Heart right ventricle (tissue), 16 donors: ENCODE measurements at places on chromosomes 2 and 18. TPM values are rescaled to one million over a fixed set of nuclear protein-coding genes. Genes with fewer than 3 reads are reported as not detected.

DNA sequence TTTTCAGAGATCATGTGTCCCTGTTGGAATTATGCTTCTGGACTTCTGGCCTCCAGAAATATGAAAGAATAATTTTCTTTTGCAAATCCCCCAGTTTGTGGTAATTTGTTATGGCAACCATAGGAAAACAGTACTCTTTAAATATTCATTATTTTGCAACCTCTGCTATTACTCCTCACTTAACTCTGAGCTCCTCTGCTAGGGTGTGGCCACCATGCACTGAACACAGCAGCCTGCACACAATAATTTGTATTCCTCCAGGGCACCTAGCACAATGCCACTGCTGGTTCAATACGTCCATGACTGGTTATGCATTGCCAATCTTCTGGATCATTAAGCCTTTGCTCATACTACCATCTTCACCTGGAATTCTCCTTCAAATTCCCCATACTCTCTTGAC, 232.0 kb downstream of the CNTNAP5 start:
- H3K27me3 ChIP-seq: no peaks in the 10 kb centered on the region
- H3K4me1 ChIP-seq: no peaks in the 10 kb centered on the region
- DNase-seq: no peak
- no peaks in the 10 kb centered on the region for H3K36me3 ChIP-seq
- H3K27ac ChIP-seq: no peak overlapping the region

GRCh38 chr2:148567716-148568115, 76.8 kb upstream of the EPC2 start:
- DNase-seq: no peak
- H3K27ac ChIP-seq: no peak overlapping the region
- no peaks in the 10 kb centered on the region for H3K36me3 ChIP-seq
- H3K27me3 ChIP-seq: no peaks in the 10 kb centered on the region
- no peak overlapping the region for H3K4me3 ChIP-seq

- H3K4me1 ChIP-seq: peaks cover 20% of the 10 kb centered on the region
- DNase-seq: peak; percentile 26
- H3K27me3 ChIP-seq: no peaks in the 10 kb centered on the region
- H3K27ac ChIP-seq: peak overlapping the region; percentile 59
- peaks cover 10% of the 10 kb centered on the region for H3K36me3 ChIP-seq
- peak overlapping the region; percentile 19 for H3K4me3 ChIP-seq
These were observed 13.6 kb upstream of the ADI1 start for GRCh38 chr2:3532941-3533340.

GRCh38 chr18:54805571-54806334, 22.5 kb upstream of the RAB27B start:
- no peak overlapping the region for H3K4me3 ChIP-seq
- no peak overlapping the region for H3K27ac ChIP-seq
- no peaks in the 10 kb centered on the region for H3K4me1 ChIP-seq
- no peak for DNase-seq

DNA sequence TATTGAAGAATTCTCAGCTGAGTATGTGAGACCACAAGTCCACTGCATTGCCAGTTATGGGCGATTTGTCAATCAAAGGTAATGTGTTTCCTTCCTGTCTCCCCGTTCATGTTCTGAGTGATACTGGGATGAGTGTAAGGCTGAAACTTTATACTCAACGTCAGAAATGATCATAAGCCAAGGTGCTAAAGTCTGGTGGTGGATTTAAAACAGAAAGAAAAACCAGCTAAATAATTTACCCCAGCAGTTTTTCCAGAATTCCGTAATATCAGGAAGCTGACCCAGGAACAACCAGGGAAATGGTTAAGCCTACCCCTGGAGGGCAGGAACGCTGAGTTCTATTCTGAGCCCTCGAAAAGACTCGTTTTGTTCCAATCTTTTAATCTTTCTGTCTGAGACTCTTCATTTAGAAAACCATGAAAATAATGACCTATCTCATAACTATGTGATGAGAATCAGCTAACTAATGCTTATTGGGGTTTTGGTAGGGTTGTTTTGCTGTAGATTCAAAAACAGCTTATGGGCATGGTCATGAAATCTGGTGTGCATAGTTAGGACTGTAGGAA, 149.6 kb downstream of the LAMA3 start:
- no peaks in the 10 kb centered on the region for H3K27me3 ChIP-seq
- H3K4me3 ChIP-seq: no peak overlapping the region
- H3K4me1 ChIP-seq: peaks cover 14% of the 10 kb centered on the region
- H3K27ac ChIP-seq: no peak overlapping the region

GRCh38 chr2:184654945-184655344, 56.6 kb downstream of the ZNF804A start:
- no peak overlapping the region for H3K27ac ChIP-seq
- H3K27me3 ChIP-seq: no peaks in the 10 kb centered on the region
- no peak for DNase-seq
- H3K36me3 ChIP-seq: no peaks in the 10 kb centered on the region

DNA sequence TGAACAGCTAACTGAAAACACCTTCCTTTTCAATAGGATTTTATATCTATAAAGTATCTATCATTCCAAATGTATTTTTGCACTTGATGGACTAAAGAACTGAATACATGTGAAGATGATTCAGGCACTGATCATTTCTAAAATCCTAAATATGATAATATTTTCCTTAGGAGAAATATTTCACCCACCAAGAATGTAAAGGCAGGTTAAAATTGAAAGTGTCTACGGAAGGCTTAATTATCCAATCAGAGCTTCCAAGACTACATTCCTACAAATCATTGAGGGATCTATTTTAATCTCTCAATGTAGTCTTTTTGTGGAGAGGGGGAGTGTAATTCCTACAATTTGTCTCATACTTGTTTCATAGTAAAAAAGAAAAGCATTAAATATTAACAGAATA, 3.6 kb downstream of the GALNT3 start:
- DNase-seq: no peak
- peaks cover 16% of the 10 kb centered on the region for H3K27me3 ChIP-seq
- no peak overlapping the region for H3K4me3 ChIP-seq
- no peak overlapping the region for H3K27ac ChIP-seq
- no peaks in the 10 kb centered on the region for H3K36me3 ChIP-seq
- H3K4me1 ChIP-seq: peaks cover 13% of the 10 kb centered on the region

GRCh38 chr2:29130295-29130694, 15.1 kb downstream of the CLIP4 start:
- peaks cover 38% of the 10 kb centered on the region for H3K36me3 ChIP-seq
- H3K4me3 ChIP-seq: no peak overlapping the region
- peaks cover 15% of the 10 kb centered on the region for H3K4me1 ChIP-seq
- H3K27me3 ChIP-seq: no peaks in the 10 kb centered on the region
- H3K27ac ChIP-seq: peak overlapping the region; percentile 66

GRCh38 chr2:157221394-157221988, 36.0 kb upstream of the GALNT5 start:
- no peaks in the 10 kb centered on the region for H3K4me1 ChIP-seq
- H3K27ac ChIP-seq: no peak overlapping the region
- DNase-seq: no peak
- no peaks in the 10 kb centered on the region for H3K27me3 ChIP-seq
- no peak overlapping the region for H3K4me3 ChIP-seq

- no peaks in the 10 kb centered on the region for H3K27me3 ChIP-seq
- H3K4me1 ChIP-seq: no peaks in the 10 kb centered on the region
- H3K27ac ChIP-seq: no peak overlapping the region
These were observed 17.2 kb downstream of the SH3YL1 start for GRCh38 chr2:246489-247144.

GRCh38 chr2:195695002-195695631, 38.1 kb downstream of the SLC39A10 start:
- peaks cover 4% of the 10 kb centered on the region for H3K36me3 ChIP-seq
- no peaks in the 10 kb centered on the region for H3K27me3 ChIP-seq
- DNase-seq: no peak
- no peak overlapping the region for H3K27ac ChIP-seq

DNA sequence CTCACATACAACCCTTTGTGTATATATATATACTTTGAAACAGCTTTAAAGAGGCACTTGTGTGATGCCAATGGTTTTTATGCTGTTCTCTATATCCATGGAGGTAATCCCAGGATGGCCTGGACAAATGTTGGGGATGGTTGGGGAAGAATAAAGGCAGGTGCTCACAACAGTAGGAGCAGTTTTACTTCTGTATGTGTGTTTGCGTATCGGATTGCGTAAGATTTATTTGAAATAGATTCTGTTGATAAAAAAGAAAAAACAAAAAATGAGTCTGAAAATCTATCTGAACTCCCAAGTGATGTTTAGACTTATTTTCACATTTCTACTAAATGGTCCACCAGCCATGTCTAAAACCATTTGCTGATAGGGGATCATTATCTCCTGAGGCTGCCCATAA, 29.3 kb downstream of the MRPL19 start:
- no peaks in the 10 kb centered on the region for H3K27me3 ChIP-seq
- no peak overlapping the region for H3K4me3 ChIP-seq
- H3K4me1 ChIP-seq: peaks cover 4% of the 10 kb centered on the region
- DNase-seq: no peak
- no peaks in the 10 kb centered on the region for H3K36me3 ChIP-seq

GRCh38 chr18:13627639-13628038, 98.7 kb downstream of the FAM210A start:
- H3K4me1 ChIP-seq: peaks cover 23% of the 10 kb centered on the region
- H3K27ac ChIP-seq: no peak overlapping the region
- no peaks in the 10 kb centered on the region for H3K27me3 ChIP-seq
- no peaks in the 10 kb centered on the region for H3K36me3 ChIP-seq
- no peak overlapping the region for H3K4me3 ChIP-seq
- no peak for DNase-seq

DNA sequence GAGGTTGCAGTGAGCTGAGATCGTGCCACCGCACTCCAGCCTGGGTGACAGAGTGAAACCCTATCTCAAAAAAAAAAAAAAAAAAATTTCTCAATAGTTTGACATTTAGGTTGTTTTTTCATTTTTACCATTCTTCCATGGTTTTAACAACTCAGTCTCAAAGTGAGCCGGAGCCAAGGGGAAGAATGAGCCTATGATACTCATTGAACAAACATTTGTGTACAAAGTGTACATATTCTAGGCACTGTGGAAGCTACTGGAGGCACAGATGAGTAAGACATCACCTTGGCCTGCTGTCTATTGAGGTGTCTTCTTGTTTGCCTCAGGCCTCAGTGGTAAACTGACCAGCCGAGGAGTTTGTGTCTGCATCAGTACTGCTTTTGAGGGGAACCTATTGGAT, 21.9 kb downstream of the CENPO start:
- H3K4me3 ChIP-seq: no peak overlapping the region
- no peak for DNase-seq
- H3K27me3 ChIP-seq: no peaks in the 10 kb centered on the region
- peaks cover 36% of the 10 kb centered on the region for H3K36me3 ChIP-seq

DNA sequence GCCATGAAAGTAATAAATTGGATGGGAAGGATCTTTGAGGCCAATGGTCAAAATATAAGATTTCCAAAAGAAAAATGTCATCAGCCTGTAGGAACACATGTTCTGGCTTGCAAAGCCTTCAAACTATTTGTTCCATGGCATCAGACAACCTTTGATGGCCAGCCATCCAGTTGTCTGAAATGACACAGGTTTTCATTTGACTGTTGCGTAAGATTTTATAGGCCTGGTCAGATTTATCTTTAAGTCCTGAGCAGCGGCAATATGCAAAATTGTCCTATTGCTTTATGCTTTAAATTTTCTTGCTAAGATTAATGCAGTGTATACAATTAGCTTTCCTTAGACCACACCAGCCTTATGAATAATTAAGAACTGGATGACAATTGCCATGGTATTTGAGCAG, 167.1 kb downstream of the AGPS start:
- no peak overlapping the region for H3K4me3 ChIP-seq
- H3K27me3 ChIP-seq: no peaks in the 10 kb centered on the region
- no peak for DNase-seq
- no peaks in the 10 kb centered on the region for H3K4me1 ChIP-seq
- H3K36me3 ChIP-seq: no peaks in the 10 kb centered on the region
- no peak overlapping the region for H3K27ac ChIP-seq

- no peaks in the 10 kb centered on the region for H3K27me3 ChIP-seq
- H3K36me3 ChIP-seq: no peaks in the 10 kb centered on the region
- no peak for DNase-seq
- peaks cover 52% of the 10 kb centered on the region for H3K4me1 ChIP-seq
These were observed 40.7 kb downstream of the ODC1 start for GRCh38 chr2:10407432-10407831.

- H3K4me3 ChIP-seq: no peak overlapping the region
- H3K4me1 ChIP-seq: no peaks in the 10 kb centered on the region
- no peaks in the 10 kb centered on the region for H3K27me3 ChIP-seq
These were observed 30.7 kb upstream of the SCN1A start for GRCh38 chr2:166158546-166158945.

- no peaks in the 10 kb centered on the region for H3K4me1 ChIP-seq
- DNase-seq: no peak
- H3K27me3 ChIP-seq: no peaks in the 10 kb centered on the region
- H3K36me3 ChIP-seq: no peaks in the 10 kb centered on the region
- H3K27ac ChIP-seq: no peak overlapping the region
These were observed 24.7 kb upstream of the GPC1 start for GRCh38 chr2:240410808-240411207.

DNA sequence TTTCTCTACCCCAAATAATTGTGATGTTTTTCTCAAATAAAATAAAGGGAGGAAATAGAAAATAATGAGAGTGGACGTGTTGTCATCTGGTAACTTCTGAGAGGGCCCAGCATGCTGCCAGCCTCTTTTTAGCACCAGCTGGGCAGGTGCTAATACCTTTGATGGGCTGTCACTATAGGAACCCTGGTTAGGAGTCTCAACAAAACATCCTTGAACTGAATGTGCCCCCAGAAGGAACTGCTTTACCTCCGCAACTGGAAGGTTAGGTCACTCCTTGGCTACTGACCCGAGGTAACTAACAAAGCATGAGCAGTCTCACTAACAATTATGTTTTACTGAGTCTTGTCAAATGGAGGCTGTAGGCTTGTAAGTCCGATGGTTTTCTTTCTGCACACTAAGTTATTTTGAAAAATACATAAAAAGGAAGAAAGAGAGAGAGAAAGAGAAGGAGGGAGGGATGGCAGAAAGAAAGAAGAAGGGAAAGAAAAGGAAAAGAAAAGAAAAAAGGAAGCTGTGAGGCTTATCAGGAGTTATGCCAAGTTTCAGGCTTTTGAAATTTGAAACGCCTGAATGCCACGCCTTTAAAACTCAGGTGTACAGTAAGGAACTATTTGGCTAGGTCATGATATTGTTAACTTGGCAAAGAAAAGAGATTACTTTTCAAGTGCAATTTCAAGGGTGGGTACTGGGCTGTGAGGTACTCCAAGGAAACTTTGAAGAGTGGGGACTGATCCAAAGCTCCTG, 91.0 kb downstream of the TGIF1 start:
- H3K4me1 ChIP-seq: no peaks in the 10 kb centered on the region
- H3K27ac ChIP-seq: no peak overlapping the region
- no peak overlapping the region for H3K4me3 ChIP-seq

GRCh38 chr18:36149514-36150289, 20.0 kb downstream of the ELP2 start:
- H3K27me3 ChIP-seq: no peaks in the 10 kb centered on the region
- no peak for DNase-seq
- no peak overlapping the region for H3K27ac ChIP-seq
- H3K36me3 ChIP-seq: peaks cover 4% of the 10 kb centered on the region
- no peaks in the 10 kb centered on the region for H3K4me1 ChIP-seq
- H3K4me3 ChIP-seq: no peak overlapping the region

GRCh38 chr2:204026294-204026693, 89.7 kb downstream of the ICOS start:
- no peak overlapping the region for H3K4me3 ChIP-seq
- no peaks in the 10 kb centered on the region for H3K36me3 ChIP-seq
- H3K4me1 ChIP-seq: no peaks in the 10 kb centered on the region
- H3K27ac ChIP-seq: no peak overlapping the region
- no peaks in the 10 kb centered on the region for H3K27me3 ChIP-seq
- no peak for DNase-seq

- H3K27me3 ChIP-seq: no peaks in the 10 kb centered on the region
- DNase-seq: no peak
- peaks cover 25% of the 10 kb centered on the region for H3K4me1 ChIP-seq
- peak overlapping the region; percentile 21 for H3K27ac ChIP-seq
These were observed 297.1 kb upstream of the CCDC68 start for GRCh38 chr18:55256226-55256928.

The UGT1A4 gene
- not detected for total RNA-seq

The CLHC1 gene
- total RNA-seq: 5.9 TPM

The LRRC30 gene
- not detected for total RNA-seq

The VPS54 gene
- total RNA-seq: 9.7 TPM

The PTPRN gene
- total RNA-seq: not detected

The UGT1A8 gene
- total RNA-seq: 0.11 TPM
